Stimulated activated CD8-positive, alpha-beta memory T cell treated with anti-CD3 and anti-CD28 coated beads, Interleukin-4, amount 100 ng/mL, for 1 hour (primary cell): ENCODE measurements at places on chromosomes 13 and 19.

- DNase-seq = no peak
Observed at GRCh38 chr13:77374786-77375185, 47.9 kb upstream of the MYCBP2 start.

DNA sequence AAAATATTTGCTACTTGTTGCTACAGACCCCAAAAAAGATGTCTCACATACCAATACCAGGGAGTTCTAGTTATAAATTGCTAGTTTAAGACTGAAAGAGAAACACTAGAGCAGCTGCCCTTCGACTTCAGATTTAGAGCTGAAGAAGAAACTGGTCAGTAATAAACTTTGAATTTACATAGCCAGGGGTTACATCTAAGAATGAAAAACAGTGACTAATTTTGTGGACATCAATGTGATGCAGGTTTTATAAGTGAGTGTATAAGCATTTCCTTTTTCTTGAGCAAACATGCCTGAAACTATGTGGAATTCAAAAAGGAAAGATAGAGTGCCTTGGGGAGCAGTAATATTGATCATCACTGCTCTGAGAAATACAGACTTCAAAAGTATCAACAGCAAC is 724.9 kb upstream of the MIR17HG start:
- no peak for DNase-seq

- no peak for DNase-seq
Observed at GRCh38 chr13:102359264-102359663, 42.6 kb downstream of the FGF14 start.

GRCh38 chr19:6362351-6362801 is 1.0 kb downstream of the CLPP start:
- no peak for DNase-seq

DNA sequence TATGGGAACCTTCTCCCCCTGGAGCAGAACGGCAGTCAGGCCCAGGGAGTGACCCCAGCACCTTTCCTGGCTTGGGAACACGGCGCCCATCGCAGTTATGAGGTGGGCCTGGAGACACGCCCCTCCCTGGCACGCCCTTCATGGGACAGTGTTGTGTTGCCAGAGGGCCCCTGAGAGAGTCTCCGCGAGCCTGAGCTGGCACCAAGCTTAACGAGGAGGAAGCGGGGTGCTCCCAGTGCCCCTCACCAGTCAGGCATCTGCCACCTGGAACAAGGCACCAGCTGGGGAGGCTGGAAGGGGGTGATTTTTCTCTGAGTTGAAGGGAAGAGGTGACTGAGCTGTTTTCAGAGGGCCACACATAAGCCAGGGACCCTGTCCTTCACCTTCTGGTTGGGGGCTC is 180.6 kb downstream of the KDM4B start:
- no peak for DNase-seq

GRCh38 chr19:33390101-33390907 is 16.8 kb downstream of the CEBPG start:
- no peak for DNase-seq

- no peak for DNase-seq
Observed at GRCh38 chr19:47158879-47159503, 28.4 kb downstream of the SAE1 start.

DNA sequence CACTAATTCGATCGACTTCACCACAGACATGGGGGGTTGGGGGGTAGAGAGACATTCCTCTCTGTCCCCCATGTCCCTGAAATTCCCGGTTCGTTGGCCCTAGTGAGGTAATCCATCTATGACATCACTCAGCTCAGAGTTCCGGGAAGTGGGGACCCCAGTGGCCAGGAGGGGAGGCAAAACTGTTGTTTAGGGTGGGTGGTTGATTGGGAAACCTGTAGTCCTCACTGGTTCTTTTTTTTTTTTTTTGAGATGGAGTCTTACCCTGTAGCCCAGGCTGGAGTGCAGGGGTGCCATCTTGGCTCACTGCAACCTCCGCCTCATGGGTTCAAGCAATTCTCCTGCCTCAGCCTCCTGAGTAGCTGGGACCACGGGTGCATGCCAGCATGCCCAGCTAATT is at the start of gene ARRDC5:
ARRDC5 (minus strand) TSS at position 101 of the 400 bp plus-strand sequence; CDS start at position 30, 71 bp downstream.
- DNase-seq = no peak

DNA sequence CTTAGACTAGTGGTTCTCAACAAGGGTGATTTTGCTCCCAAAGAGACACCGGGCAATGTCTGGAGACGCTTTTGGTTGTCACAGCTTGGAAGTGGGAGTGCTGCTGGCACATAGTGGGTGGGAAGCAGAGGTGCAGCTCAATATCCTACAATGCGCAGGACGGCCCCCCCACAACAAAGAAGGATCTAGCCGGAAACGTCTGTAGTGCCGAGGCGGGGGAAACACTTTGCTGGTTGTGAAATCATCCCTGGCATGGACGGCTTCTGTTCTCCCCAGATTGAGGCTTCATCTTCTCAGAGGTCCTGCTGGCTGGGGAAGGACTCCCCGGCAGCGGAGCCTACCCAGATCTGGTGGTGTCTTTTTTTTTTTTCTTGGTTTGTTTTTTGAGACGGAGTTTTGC is 13.4 kb upstream of the SYT5 start:
- DNase-seq = no peak

DNA sequence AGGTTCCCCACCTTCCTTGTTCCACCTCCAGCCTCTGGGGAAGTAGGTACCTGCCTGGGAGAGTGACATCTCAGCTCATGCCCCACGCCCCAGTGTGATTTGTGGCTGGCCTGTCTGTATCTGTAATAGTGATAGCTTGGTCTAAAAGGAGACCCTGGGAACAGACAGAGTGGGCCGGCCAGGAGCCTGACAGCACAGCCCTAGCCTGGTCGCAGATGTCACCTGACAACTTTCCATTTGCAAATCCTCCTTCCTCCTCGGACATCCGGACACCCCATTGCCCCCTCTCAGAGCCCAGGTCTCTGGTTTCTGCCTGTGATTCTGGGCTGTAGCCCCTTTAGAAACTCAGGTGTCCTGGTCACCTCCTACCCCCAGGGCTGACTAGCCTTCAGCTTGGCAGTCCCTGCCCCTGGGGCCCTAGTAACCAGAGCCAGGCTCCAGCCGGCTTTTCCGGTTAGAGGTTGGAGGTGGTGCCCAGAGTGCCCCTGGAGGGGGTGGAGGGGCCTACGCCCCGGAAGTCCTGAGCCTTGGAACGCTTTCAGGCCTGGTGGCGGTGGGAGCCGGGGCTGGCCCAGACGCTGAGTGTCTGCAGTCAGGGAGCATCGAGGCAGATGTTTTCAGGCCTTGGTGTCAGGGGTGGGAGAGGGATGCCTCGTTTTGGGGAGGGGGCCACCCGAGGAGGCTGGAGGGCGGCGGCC is 6.5 kb downstream of the LRRC8E start:
- DNase-seq = no peak

DNA sequence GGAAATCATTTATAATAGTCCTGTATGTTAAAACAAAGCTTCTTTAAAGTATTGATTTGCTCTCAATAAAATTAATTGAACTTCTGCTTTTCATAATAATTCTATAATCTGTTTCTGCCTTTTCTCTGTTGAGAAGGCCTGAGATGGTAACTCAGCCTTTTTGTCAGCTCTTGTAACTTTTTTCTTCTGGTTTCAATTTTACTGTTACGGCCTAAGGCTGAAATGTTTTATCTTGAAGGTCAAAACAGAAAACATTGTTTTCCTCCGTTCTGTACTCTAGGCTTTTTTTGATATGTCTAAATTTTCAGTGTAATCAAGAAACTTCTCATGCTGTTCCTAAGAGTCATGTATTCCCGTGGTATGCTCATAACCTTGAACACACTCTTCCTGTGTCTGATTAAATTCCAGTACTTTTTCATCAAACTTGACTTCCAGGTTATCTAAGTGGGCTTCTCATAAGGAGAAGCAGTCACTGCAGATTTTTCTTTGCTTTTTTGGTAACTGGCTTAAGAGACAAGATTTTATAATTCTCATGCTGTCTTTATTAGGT is 7.6 kb upstream of the NAXD start:
- DNase-seq = no peak

DNA sequence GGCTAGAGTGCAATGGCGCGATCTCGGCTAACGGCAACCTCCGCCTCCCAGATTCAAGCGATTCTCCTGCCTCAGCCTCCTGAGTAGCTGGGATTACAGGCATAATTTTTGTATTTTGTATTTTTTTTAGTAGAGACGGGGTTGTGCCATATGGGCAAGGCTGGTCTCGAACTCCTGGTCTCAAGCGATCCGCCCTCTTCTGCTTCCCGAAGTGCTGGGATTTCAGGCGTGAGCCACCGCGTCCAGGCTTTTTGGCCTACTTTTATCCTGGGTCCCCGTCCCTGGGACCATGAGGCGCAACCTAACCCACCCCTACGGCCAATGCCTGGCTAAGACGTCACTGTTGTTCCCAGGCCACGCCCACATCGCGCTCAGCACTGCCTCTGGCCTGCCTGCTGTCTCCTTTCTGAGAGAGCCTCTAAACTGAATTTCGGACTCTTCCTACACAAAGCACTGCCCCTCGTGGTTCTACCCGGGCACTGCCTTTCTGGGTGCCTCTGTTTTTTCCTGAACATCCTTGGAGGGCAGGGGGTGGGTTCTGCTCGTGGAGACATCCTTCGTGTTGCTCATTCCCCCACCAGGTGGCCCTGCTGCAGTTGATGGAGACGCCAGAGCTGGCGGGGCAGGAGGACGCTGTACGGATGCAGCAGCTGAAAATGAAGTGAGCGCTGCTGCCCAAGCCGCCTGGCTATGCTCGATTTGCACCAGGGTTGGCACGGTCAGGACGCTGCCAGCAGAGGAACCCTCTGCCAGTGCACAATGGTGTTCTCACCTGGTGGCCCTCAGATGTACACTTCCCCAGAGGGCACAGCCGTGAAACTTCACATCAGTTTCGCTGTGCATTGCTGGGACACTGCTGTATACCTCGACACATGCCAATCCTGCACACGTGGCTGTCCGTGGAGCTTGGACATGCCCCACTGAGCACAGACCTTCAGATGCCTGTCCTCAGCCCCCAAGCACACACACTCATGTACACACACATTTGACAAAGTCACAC is 2.0 kb downstream of the REX1BD start:
- no peak for DNase-seq

GRCh38 chr13:74129500-74130191 is 4.6 kb downstream of the KLF12 start:
- DNase-seq = no peak

- no peak for DNase-seq
Observed at GRCh38 chr19:34436716-34437115, 8.5 kb downstream of the UBA2 start.

GRCh38 chr19:45667620-45668341 is at the start of gene GIPR:
Gene GIPR, plus strand, starts transcription at chr19:45668221. Its CDS starts 1,300 bp downstream, at chr19:45669521.
- DNase-seq = no peak

DNA sequence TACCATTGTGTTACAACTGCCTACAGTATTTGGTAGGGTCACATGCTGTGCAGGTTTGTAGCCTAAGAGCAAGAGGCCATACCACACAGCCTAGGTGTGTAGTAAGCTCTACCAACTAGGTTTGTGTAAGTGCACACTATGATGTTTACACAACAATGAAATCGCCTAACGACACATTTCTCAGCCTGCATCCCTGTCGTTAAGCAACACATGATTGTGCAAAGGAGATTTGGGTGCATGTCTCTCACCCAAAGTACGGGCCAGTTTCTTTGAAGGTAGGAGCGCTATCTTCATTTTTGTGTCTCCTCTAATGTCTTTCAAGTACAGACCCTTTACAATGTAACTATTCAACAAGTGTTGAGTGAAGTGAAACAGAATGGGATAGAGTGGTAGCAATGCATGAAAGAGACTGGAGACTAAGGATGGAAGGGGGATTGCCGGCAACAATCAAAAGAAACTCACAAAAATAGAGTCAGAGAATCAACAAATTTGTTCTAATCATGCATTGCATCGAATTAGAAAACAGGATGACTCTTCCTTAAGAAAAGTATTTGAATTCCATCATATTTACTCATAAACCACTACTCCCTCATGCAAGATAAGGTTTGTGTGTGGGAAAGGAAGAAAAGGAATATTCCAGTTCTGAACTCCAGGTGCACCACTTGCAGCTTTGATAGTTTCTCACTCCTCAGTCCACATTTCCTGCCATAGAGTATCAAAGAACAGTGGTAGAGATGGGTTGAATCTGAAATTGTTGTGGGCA is 60.2 kb upstream of the TNFRSF19 start:
- DNase-seq = no peak

- DNase-seq = no peak
Observed at GRCh38 chr19:49820125-49820524, 2.0 kb downstream of the MED25 start.
